Activated T-helper 9 cell treated with anti-CD3 and anti-CD28 coated beads, Interleukin-2, amount 50 U/mL, for 16 hours (primary cell): ENCODE measurements at places on chromosomes 5 and 9.

DNA sequence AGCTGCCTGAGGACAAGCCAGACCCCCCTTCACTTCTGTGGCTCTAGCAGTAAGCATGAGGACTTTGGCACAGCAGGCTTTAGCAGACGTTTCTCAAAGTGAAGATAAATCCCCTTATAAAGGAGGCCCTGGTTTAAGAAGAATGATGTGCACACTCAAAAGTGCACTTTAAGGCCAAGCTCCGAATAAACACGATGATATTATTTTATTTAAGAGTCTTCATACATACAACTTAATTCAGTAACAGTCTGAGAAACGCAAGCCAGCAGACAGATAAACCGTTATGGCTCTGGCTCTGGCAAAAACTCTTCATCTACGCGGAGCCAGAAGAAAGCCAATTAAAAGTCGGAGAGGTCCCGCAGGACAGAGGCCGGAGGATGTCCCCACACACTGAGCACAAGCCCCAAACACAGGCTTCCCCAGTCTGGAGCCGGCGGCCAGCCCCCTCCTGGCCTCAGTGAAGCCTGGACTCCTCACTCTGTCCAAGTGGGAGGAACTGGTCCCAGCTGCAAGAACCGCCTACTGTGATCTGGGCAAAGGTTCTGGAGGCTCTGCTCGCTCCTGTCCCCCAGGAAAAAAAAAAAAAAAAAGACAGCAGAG lies 44.6 kb downstream of the ADAMTS2 start:
- no peak for DNase-seq

GRCh38 chr5:180093651-180094382 lies 22.3 kb upstream of the RNF130 start:
- DNase-seq: no peak

GRCh38 chr5:34533582-34534522 lies 122.3 kb upstream of the RAI14 start:
- no peak for DNase-seq

GRCh38 chr5:169838688-169839087 lies 141.6 kb downstream of the INSYN2B start:
- no peak for DNase-seq

- DNase-seq: no peak
Observed at GRCh38 chr5:36685631-36686288, 79.4 kb downstream of the SLC1A3 start.

DNA sequence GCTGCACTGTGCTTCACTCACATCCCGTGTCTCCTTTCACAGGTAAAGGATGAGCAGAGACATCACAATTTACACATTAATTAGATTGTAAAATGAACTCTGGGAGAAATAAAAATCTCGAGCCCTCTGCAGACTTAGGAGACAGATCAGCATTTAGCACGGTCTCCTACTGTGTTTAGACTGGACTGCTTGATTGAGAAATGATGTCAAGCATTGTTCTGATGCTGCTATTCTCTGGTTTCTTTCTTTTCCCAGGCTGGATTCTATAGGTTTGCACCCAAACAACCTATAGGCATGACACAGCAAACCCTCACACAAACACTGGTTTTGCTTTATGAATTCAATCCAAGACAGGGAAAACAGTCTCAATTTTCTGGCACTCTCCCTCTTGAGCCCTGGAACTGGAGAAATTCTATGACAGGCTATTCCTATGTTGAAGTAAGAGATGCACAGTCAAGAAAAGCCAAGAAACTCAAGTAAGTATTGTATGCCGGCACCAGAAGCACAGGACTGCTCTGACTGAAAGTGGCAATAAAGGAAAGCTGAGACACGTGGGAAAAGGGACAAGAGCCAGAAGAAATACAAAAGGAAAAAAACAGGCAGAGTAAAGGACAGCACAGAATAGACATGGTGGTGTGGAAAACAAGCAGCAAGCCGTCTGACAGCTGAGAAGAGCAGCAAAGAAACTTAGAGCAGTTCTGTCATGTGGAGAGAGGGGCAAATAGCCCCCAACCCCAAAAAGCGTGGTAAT lies 24.8 kb upstream of the ERAP2 start:
- no peak for DNase-seq

GRCh38 chr9:97348871-97349270 lies 41.4 kb downstream of the CCDC180 start:
- DNase-seq: no peak

- no peak for DNase-seq
Observed at GRCh38 chr5:170407062-170407461, 17.9 kb upstream of the KCNMB1 start.

- DNase-seq: peak; percentile 33
Observed at GRCh38 chr5:179803651-179804554, 2.8 kb downstream of the MGAT4B start.

DNA sequence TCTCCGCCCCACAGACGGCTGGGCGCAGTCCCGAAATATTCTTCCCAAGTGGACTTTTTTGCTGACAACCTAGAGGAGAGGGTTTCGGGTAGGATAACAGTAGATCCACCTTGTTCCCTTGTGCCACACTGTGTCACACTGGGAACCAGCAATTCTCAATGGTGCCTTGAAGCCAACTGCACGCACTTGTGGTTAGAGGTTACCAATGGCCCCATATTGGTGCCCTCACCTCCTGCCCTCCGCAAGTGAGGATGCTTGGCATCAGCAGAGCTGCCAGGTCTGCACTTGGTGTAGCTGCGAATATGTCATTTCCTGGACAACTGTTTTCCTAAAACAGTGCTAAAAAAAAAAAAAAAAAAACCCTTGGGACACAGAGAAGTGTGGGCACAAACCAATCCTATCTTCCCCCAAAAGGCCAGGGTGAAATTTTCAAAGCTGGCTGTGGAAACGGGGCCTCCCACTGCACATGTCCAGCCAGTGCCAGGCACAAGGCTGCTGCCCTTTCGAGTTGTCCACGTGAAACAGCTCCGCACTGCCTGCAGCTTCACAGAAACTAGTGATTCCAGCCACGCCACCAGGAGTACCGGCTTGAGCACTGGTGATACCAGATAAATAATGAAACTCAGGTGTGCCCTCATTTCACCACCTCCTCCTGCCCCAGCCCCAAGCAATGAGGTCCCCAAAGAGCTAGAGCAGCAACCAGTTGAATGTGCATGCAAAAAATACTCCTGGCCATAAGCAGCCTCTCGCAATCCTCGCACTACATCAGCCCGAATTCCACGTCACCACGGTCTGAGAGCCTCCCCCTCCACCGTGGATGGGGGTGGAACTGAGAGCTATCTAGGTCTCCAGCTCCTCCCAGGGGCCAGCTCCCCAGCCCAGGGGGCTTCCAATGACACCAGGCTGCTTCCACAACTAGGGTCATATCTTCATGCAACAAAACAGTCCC lies 51.2 kb downstream of the USP20 start:
- no peak for DNase-seq

- no peak for DNase-seq
Observed at GRCh38 chr9:79682076-79682736, 110.4 kb downstream of the TLE4 start.

GRCh38 chr9:5095795-5096194 lies 89.6 kb downstream of the INSL6 start:
- no peak for DNase-seq

GRCh38 chr5:154320224-154321089 lies 125.3 kb upstream of the SAP30L start:
- no peak for DNase-seq

DNA sequence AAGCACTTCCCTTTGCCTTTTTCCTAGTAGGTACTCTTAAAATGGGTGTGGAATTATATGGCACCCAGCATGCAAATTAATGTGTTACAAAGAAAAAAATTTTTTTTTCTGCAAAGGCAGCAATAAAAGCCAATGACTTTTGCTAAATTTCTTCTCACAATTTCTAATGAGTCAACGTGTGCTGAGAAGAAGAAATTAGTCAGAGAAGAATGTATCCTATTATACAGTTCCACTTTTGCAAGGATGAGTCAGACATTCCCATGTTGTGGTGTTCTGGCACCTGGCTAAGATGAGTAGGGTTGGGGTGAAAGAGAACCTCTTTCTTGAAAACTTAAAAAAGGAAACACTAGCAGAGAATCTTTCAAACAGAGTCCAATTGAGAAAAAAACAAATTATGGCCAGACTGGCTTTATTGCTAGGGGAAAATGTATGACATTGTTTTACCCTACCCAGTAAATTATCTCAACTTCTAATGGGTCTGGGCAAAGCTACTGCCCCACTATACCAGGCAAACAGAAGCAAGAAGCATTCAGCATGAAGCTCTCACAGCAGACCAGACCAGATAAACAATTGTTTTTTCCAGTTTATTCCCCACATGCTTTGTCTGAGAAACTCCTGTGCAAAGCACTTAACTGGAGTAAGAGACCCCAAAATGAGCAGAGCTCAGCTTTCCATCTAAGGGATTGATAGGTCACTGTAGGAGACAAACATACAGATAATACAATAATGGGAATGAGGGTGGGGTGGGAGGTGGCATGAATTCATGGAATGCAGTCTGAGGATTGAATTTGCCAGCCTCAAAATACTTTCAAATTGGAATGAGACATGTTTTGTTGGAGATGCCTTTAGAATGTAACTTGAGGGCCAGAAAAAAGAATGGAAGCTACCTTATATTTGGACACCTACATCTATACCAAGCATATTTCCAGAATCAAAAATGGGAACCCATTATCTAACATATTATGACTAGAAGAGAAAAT lies 220.8 kb upstream of the RFX3 start:
- DNase-seq: no peak

DNA sequence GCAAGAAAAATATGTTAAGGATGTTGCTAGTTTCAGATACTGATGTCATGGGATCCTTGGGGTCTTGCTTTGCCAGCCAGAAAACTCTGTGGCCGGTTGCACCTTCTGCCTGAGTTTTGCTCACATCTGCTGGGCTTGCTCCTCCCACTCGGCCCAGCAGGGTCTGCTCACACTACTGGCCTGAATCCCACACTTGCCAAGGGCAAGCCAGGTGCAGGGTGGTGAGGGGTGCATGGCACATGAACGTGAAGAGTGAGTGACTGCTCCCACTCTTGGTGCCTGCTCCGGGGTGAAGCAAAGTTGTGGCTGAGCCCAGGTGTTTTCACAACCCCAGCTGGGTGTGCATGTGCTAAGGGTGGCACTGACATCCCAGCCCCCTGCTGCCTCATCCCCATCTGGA lies 83.1 kb upstream of the STARD4 start:
- no peak for DNase-seq

GRCh38 chr9:21862871-21863270 lies 60.4 kb downstream of the MTAP start:
- DNase-seq: no peak

DNA sequence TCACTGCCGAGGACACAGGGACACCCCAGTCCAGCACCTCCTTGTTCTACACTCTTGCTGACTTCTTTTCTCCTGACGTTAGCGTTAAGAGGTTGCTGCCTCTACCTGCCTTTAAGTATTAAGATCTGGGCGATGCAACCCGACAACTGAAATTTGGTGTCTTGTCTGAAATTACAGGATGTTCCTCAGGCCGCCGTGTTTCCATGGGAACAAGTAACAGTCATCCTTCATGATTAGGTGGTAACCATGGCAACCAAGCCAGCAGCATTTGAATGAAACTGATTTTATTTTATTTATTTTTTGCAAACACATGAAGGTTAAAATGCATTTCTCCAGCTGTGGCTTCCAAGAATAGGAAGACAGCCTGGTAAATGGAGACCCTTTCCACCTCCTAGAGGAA lies 20.8 kb downstream of the DAB2IP start:
- no peak for DNase-seq

GRCh38 chr9:124766815-124767554 lies 4.1 kb downstream of the NR6A1 start:
- no peak for DNase-seq

GRCh38 chr9:101387871-101388506 lies 3.2 kb upstream of the BAAT start:
- no peak for DNase-seq

- DNase-seq: no peak
Observed at GRCh38 chr9:77175151-77175550, 2.2 kb upstream of the VPS13A start.

GRCh38 chr5:66867618-66868322 lies 271.6 kb downstream of the MAST4 start:
- DNase-seq: no peak

GRCh38 chr5:143759396-143760130 lies 52.4 kb upstream of the HMHB1 start:
- no peak for DNase-seq

DNA sequence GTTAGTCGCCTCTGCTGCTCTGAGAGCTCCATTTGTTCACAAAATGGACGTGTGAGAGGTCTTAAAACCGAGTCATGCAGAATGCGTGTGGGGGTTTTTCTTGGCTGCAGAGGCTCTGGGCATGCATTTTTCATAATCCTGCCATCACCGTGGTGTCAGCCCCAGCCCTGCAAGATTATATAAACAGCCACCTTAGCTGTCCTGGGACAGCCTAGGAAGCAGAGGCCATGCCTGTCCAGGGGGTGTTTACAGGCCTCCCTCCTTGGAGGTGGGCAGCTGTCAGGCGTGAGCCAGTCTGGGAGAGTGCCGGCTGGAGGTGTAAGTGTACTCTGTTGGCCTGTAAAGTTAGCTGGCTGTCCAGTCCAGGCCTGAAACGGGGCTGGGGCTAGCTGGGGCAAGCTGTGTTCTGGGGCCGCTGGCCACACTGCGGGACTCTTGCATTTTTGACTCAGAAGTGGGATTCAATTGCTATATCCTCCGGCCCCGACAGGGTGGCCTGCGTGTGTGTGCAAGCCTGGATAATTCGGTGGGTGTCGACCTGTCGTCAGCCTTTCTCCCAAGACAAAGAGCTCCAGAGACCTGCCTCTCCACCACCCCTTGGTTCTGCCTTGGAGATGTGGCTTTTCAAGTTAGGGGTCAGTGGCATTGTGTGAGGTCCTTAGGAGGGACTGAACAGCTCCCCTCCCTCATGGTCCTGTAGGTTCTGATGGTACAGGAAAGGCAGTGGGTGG lies 2.4 kb downstream of the WNK2 start:
- DNase-seq: no peak

- no peak for DNase-seq
Observed at GRCh38 chr9:70222354-70222753, 36.4 kb upstream of the SMC5 start.
